NCI-H446 (cell line): ENCODE measurements at places on chromosomes 11 and 22.

- no peak for DNase-seq
Measured at GRCh38 chr11:1918436-1919315, 827 bp upstream of the TNNT3 start.

DNA sequence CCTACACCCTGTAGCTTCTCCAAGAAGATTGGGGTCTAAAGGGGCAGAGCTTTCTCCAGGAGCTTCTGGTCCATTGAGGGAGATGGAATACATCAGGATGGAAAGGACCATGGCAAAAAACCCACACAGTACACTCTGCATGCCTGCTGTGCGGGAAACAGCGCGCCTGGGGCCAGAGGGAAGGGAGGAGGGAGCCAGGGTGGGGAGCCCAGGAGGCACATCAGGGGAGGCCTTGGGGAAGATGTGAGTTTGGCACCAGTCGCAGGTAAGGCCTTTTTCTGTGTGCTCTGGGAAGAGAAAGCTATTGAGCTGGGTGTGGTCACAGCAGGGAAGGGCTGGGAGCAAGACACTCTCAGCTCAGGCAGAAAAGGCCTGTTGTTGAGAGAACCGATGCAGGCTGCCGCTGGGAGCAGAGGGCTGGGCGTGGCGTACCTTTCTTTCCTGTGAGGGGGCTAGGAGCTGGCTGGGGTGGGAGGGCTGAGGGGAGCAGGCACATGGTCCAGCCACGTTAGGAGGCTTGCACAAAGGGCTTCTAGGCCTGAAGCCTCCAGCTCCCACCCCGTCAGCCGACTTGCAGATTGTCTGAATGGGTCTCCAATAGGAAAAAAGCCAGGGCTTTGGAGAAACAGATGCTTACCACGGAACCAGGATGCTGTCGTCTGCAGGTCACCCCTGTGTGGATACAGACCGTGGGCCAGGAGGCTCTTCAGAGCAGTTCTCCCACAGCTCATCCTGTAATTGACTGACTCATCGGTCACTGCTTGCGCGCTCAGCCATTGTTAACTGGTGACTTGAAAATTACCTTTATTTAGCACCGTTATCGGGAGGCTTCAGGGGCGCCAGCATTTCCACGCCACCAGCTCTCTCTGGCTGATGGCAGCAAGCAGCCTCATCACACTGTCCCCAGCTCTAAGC lies 237.3 kb downstream of the ST3GAL4 start:
- no peak for DNase-seq

DNA sequence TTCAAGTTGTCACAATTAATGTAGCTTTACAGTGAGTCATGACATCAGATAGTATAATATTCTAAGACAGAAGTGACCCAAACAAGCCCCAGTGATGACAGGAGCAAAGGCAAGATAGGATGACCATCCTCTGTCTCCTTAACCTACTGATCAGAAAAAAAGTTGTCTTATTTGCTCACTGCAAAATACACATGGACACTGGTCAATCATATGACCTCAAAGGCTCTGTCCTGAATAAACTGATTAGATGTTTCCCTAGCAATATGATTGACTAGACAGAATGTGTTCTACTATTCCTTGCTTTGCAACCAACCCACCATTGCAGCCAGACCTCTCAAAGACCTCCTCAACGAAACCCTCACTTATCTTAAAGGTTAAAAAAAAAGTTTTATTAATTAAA lies 117.4 kb downstream of the SYN3 start:
- DNase-seq, result no peak

DNA sequence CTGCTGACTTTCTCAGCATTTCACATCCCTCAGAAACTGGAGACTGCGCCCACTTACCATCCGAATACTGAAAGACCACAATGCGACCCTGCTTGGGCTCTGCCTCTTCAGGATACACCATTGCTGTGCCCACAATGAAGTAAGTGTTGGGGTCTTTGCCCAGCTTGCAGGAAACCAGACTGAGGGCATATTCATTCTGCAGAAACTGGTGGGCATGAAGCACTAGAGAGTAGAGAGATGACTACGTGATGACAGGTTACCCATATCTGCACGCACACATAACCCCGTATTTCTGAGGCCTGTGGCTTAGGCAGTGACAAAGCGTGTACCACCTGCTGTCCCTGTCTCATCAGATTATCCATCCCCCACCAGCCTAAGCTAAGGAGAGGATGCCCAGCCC lies 14.6 kb upstream of the VWCE start:
- DNase-seq, result no peak

- DNase-seq, result no peak
Measured at GRCh38 chr11:2367266-2368160, 9.6 kb upstream of the CD81 start.

- no peak for DNase-seq
Measured at GRCh38 chr11:91230647-91231046, 994.0 kb upstream of the FAT3 start.

GRCh38 chr22:29718949-29719898 lies 579 bp upstream of the CABP7 start:
- DNase-seq, result no peak

- no peak for DNase-seq
Measured at GRCh38 chr22:22857607-22858558, 29.7 kb upstream of the IGLL5 start.

DNA sequence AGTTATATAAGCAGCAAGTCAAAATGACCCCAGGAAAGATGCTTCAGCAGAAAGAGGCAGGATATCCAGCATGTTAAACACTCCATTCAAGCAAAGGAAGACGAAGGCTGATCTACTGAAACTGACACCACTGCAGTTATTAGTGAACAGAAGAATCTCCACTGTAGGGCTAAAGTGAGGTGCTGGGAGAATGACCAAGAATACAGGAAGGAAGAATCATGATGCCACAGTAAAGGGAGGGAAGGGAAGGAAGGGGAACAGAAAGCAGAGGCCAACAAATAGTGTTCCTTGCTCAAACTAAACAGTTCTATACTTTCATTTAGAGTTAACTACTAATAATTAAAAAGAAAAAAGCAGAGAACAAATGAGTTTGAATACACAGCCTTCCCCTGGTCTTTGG lies 92.5 kb downstream of the SIK3 start:
- no peak for DNase-seq

GRCh38 chr22:36366291-36366708 lies 21.5 kb downstream of the MYH9 start:
- DNase-seq, result no peak

DNA sequence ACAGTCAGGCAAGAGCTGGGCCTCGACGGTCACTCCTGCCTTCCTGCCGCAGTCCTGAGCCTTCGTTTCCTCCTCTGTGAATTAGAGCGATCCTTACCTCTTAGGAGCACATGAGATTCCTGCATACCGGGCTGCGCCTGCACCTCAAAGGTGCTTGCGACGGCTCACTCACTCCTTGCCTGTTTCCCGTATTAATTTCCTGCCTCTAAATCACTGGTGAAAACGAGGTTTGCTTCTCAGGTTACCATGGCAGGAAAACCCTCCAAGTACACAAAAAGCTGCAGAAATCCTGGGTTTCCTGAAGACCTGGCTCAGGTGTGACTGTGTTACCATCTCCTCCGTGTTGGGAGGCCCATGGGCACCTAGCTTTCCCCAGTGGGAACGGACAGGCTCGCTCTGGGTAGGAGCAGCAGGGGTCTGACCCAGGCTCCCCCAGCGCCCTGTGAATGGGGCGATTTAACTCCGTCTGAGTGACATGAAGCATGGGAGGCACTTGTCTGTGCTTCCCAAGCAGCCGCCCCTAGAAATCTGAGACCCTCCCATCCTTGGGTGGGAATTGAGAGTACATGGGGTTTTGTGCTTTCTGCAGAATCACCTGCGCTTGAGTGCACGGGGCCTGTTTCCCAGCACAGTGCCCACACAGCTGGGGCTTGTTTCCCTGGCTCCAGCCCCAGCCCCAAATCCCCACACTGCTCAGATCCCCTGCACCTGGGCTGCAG lies 64.8 kb downstream of the PHF21B start:
- DNase-seq, result no peak

- DNase-seq, result no peak
Measured at GRCh38 chr11:61690706-61691379, 10.7 kb downstream of the DAGLA start.

- no peak for DNase-seq
Measured at GRCh38 chr11:17541330-17541885, 2.8 kb downstream of the USH1C start.

- no peak for DNase-seq
Measured at GRCh38 chr22:30208631-30209603, 37.6 kb downstream of the LIF start.

DNA sequence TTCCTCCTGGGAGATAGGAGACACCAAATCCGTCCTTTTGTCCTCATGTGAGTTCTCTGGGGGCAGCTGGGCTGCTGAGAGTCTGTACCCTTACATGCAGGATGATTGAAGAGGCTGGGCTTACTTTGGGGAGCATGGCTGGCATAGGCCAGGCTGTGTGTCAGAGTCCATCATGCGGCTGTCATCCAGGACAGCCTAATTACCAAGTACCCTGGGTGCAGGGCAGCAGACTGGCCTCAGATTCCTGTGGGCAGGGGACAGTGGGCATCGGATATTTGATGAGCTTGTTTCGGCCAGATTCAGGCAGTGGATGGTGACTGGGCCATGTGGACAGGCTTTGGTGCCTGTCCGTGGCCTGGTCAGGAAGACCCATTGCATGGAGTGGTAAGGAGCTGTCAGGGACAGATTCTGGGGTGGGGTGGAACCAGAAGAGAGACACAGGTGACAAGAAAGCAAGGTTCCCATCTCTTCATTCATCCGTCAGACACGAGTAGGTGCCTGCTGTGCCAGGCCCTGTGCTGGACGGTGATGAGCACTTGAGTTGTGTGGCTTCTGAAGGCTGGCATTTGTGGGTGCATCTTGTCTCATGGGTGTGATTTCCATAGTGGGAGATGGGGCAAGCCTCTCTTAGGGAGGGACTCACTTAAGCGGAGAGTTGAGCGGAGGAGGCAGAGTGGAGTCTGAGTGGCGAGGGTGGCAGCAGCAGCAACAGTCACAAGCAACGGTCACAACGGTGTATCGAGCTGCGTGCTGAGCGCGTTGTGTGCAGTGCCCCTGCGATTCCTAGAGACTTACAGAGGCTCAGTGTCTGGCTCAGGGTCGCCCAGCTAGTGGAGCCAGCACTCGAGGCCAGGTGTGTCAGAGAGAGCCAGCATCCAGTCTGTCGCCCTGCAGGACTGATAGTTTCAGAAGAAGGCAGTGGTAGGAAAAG lies 48.7 kb downstream of the TBC1D22A start:
- no peak for DNase-seq

- no peak for DNase-seq
Measured at GRCh38 chr22:44449061-44449682, 48.9 kb downstream of the RTL6 start.

DNA sequence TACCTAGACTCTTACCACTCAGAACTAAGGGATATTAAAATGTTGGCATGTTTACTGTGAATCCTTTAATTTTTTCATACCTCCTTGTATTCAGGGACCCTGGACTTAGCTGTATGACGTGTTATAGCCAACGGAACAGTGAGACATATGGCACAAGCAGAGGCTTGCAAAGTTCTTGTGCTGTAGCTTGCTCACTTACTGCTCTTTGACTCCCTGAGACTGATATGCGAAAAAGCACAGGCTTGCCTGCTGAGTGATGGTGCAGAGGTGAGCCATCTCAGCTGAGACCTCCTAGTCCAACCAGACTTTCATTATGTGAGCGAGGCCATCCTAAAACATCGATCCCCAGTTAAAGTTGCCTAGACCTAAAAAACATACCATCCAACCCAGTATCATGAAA lies 811.0 kb downstream of the METTL15 start:
- no peak for DNase-seq

GRCh38 chr11:95154514-95154913 lies 64.9 kb downstream of the ENDOD1 start:
- DNase-seq, result peak; percentile 80

- no peak for DNase-seq
Measured at GRCh38 chr22:41445129-41446056, 1.2 kb downstream of the TOB2 start.

DNA sequence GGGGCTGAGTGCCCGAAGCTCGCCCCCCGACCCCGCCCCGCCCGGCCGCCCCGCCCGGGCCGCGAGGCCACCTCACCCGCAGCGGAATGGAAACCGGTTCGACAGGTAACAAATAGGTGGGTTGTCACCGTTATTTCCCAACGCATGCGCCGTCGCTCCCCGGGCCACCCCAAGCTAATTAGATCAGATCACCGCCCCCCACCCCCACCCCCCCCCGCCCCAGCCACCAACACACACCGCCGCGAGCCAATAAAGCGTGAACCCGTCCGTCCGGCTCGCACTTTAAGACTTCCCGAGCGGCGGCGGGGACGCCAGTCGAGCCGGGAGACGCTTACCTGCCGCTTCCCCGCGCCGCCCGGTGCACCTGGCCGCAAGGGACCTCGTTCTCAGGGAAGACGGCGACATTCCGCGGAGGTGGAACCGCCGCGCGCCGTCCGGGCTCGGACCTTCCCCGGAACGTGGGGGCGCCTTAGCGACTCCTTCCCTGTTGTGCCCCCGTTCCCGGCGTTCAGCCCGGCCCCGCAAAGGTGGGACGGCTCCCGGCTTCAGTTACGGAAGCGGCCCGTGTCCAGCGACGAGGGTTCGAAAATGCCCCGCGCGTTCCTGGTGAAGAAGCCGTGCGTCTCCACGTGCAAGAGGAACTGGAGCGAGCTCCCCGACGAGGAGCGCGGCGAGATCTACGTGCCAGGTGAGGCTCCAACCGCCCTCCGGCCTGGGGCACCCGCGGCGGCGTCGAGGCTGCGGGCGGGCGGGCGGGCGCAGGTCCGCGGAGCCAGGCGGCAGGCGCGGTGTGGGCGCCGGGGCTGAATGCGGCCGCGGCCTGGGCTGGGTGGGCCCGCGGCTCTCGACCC lies at the start of gene OVOL1:
TSS of gene OVOL1 (plus strand) at position 278 of the 851 bp plus-strand sequence. CDS start at position 589, 311 bp downstream.
- no peak for DNase-seq

DNA sequence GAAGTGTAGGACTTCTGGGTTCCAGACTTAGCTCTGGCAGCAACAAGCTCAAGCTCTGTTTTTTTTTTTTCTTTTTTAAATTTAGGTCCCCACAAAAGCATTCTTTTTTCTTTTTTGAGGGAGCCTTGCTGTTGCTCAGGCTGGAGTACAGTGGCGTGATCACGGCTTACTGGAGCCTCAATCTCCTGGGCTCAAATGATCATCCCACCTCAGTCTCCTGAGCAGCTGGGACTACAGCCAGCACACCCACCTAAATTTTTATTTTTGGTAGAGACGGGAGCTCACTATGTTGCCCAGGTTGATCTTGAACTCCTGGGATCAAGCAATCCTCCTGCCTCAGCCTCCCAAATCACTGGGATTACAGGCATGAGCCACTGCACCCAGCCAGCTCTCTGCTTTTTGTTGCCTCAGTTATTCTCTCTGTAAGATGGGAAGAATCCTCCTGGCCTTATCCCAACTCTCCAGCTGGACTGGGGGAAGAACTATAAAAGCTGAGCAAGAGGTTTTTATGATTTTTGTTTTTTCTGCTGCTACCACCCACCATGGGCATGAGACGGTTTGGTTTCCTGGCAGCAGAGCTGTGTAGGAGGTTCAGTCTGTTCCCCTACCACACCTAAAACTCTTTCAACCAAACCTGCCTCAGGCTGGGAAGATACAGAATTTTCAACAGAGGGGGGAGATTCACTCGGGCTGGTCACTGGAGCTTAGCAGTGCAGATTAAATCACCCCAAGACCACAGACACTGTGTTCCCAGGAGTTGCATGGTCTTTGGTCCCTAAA lies 11.6 kb upstream of the MTFP1 start:
- no peak for DNase-seq
